ENCODE measurements at places on chromosomes 13 and 19. TPM values are rescaled to one million over a fixed set of nuclear protein-coding genes. Genes with fewer than 3 reads are reported as not detected.

Gene IGFL2
- 0.85 TPM for total RNA-seq

- DNase-seq = no peak
- no peaks in the 10 kb centered on the region for H3K27me3 ChIP-seq
- H3K36me3 ChIP-seq = no peaks in the 10 kb centered on the region
- H3K4me1 ChIP-seq = peaks cover 97% of the 10 kb centered on the region
- H3K4me3 ChIP-seq = no peak overlapping the region
Measured at GRCh38 chr19:6063576-6064335, 46.5 kb downstream of the RFX2 start.

DNA sequence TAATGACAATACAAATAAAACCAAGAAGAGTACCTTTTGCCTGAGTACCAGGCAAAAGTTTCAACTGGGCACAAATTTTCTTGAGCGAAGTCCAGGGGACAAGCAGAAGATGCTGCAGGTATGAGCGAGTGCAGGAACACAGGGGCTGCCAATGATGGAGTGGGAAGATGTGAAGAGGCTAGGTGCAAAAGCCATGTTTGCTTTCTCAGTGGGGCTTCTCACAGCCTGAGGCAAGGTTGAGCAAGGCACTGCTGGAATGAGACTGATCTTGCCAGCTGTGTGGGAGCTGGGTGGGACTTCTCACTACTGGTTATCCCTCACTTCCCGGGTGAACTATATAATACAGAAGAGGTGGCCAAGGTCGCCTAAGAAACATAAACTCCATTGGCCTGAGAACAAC, 1200.7 kb downstream of the SLITRK1 start:
- no peaks in the 10 kb centered on the region for H3K4me1 ChIP-seq
- H3K4me3 ChIP-seq = no peak overlapping the region
- no peak overlapping the region for H3K27ac ChIP-seq

Gene SHFL
- total RNA-seq = 56.5 TPM

- H3K27me3 ChIP-seq = no peaks in the 10 kb centered on the region
- DNase-seq = no peak
- no peak overlapping the region for H3K27ac ChIP-seq
- H3K4me1 ChIP-seq = peaks cover 59% of the 10 kb centered on the region
Measured at GRCh38 chr13:39577838-39578491, 25.0 kb downstream of the LHFPL6 start.

DNA sequence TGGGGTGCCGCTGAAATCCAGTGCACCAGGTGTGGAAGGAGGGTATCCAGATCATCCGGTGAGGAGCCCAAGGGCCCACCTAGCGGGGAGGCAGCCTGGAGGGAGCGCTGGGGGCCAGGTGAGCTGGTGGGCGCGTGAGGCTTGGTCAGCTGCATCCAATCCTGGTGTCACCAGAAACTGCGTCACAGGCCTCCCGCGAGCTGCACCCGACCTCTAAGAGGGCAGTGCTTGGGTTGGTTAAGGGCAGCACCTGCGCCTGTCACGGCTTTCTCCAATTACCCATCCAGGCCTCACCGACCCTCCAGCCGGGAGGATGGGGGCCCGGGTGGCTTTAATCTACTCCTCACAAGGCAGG, 284 bp downstream of the RNF17 start:
- no peak overlapping the region for H3K27ac ChIP-seq
- no peak overlapping the region for H3K4me3 ChIP-seq
- H3K4me1 ChIP-seq = no peaks in the 10 kb centered on the region
- H3K27me3 ChIP-seq = no peaks in the 10 kb centered on the region
- H3K36me3 ChIP-seq = no peaks in the 10 kb centered on the region
- DNase-seq = no peak

Gene FSD1
- not detected for total RNA-seq

Measured in thoracic aorta (tissue), 2 donors.